PC-9 (cell line): ENCODE measurements at places on chromosomes 11 and 22. TPM values are rescaled to one million over a fixed set of nuclear protein-coding genes. Genes with fewer than 3 reads are reported as not detected.

DNA sequence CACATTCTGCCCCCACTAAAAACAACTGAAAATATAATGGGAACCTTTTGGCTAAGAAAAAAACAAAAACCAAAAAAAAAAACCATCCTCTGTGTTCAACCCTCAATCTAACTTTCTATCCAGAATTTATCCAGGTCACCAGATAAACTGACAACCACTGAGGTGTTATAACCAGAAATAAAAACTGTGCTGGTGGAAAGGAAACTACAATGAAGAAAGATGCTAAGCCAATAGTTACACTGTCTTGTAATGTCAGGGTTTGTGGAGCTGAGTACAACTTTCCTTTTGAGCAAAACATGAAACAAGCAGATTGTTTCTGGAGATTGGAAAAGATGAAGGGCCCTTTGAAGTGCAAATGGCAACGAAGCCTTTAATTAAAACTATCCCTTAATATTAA lies 50.8 kb downstream of the PRDM10 start:
- no peak for DNase-seq

Gene NEAT1
- 825 and 938 TPM in 2 replicates for total RNA-seq

Gene NNMT
- total RNA-seq: not detected in 2 replicates

Gene DPAGT1
- 32.8 and 41.1 TPM in 2 replicates for total RNA-seq

GRCh38 chr11:131402040-131402439 lies 31.6 kb downstream of the NTM start:
- no peak for DNase-seq

GRCh38 chr22:44664149-44664548 lies 37.9 kb upstream of the PRR5 start:
- no peak for DNase-seq

Gene MYEOV
- total RNA-seq: 182 and 232 TPM in 2 replicates

Gene CRYBA4
- total RNA-seq: not detected in 2 replicates

DNA sequence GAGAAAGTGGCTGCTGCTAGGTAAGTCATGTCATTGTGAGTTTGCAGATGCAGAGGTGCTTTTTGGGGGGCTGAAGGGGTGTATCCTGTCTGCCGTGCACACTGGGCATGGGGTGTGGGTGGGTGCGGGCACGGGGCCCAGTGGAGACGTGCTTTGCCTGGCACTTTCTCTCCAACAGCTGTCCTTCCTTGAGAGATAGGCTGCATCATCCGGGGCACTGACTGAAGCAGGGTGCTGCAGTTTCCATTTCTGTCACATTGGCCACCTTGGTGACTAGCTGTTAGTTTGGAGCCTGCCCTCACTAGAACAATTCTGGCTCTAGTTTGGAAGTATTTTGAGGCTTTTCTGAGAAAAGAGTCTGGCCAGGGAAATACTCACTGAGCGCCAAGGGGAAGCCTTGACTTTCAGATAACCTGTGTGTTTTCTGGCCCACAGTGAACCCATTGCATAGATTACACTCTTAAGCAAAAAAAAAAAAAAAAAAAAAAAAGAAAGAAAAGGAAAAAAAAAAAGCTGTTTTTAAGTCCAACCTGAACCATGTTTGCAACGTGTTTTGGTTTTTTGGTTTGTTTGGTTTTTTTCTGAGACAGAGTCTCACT lies 219.2 kb downstream of the NAV2 start:
- DNase-seq: no peak

DNA sequence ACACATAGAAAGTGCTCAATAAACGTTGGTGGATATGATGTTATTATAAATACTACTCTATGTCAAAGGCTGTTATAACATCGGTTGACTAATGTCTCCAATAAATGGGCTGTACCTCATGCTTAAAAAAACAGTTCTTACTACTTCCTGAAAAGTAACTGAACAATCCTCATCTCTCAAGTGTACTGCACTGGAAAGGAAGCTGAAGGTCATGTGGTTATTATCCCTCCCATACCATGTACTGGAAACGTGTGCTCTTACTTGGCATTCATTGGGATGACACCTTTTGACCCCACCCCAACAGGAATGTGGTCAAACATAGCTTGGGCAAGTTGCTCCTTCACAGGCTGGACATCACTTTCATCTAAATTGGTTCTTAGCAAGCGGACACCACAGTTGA lies 10.6 kb downstream of the RTCB start:
- DNase-seq: no peak

GRCh38 chr22:43136255-43136654 lies 6.9 kb downstream of the MCAT start:
- DNase-seq: peak; percentile 32

DNA sequence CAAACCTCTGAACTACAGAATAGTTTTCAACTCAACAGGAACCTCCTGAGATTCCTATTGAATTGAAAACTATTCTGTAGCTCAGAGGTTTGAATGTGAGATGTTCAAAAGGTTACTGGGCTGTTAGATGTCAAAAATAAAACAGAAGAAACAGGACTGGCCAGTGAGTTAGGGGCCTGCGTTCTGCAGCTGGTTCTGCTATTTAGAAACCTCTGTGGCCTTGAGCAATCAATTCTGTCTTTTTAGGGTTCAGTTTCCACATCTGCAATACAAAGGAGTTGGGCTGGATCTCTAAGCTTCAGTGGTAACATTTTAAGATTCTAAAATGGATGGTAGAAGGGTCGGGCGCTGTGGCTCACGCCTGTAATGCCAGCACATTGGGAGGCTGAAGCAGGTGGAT lies 55.8 kb downstream of the CLMP start:
- DNase-seq: no peak

Gene MRGPRD
- total RNA-seq: not detected in 2 replicates
